ENCODE measurements at places on chromosomes 16 and 17.

DNA sequence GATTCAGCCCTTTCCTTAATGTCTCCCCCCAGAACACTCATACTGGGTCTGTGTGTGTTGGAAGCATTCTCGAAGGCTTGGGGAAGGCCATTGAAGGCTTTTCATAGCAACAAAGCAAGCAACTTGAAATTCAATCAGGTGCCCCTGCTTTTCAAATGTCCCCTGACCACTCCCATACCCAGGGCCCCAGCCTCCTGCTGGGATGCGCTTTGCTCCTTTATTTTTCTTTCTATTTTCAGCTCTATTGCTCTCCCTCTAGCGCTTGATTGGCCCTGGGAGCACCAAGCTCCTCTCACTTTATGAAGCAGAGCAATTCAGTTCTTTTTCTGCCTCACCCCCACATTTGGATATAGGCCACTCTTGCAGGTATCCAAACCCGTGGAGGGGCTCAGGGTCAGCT lies 92.0 kb downstream of the WSCD1 start:
- no peak for DNase-seq

- DNase-seq, result no peak
These were observed 31.3 kb upstream of the C17orf78 start for GRCh38 chr17:37344519-37344918.

DNA sequence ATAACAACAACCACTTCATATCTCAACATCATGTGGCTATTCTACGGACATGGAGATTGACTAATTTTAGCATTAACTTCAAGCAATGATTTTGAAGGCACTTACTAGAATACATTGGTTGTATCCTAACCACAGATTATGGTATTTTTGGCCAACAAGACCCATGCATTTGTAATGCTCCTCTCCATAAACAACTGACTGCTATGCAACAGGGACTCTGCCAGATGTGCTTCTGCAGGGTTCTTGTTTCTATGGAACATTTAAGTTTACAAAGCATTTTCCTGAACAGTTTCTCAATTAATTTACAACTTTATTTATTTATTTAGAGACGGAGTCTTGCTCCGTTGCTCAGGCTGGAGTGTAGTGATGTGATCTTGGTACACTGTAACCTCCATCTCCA lies 178.0 kb downstream of the PARN start:
- no peak for DNase-seq

GRCh38 chr17:59366773-59367656 lies 35.6 kb downstream of the YPEL2 start:
- no peak for DNase-seq

GRCh38 chr16:30527635-30528178 lies 1.3 kb upstream of the ZNF768 start:
- DNase-seq, result no peak

- no peak for DNase-seq
These were observed 586 bp downstream of the MEAK7 start for GRCh38 chr16:84503751-84504395.

DNA sequence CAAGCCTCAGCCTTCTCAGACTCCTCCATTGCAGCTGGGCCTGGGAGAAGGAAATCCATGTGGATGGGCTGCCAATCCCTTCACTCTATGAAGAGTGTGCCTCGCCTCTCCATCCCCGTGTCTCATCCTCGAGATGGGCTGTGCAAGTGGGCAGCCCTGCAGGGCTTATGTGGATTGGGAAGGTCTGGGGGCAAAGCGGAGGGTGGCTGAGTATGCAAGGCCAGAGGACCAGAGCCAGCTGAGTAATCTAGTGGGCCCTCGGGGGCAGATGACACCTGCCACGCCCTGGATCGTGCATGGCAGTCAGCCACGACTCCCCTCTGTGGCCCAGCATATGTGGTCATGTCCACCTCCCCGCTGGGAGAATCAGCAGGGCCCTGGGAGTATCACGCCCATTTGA lies 78.9 kb downstream of the IRX5 start:
- no peak for DNase-seq

DNA sequence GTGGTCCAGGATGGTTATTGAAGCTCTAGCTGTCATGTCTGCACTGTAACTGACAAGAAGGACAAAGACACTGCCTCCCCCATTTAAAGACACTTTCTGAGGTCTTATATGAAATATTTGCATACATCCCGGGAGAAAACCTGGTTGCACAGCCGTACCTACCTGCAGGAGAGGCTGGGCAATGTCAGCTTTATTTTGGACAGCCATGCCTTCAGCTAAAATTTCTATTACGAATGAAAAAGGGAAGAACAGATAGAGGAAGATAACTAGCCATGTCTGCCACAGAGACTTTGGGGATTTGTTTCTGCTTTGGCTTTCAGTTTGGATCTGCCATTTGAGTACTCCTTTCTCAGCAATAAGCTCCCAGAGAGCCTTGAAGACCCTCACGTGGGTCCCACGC lies 19.0 kb downstream of the SLC7A6 start:
- DNase-seq, result no peak

DNA sequence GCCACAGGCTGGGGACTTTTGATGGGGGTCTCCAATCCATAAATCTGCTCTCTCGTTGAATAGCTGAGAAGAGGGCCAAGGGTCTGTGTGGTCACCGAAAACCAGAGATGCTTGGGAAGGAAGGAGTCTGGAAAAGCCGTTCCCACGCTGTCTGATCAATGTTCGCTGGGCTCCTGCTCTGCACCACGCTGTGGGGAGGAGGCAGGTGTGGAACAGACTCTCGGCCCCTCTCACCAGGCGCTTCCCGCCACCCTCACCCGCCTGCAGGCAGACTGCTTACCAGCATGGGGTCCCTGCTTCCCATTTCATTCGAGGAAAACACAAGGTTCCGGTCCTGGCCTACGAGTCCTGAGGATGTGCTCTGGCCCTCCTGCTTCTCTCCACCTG lies 702 bp upstream of the ALDH3A1 start:
- no peak for DNase-seq

- DNase-seq, result no peak
These were observed 1568.1 kb upstream of the GOT2 start for GRCh38 chr16:60302261-60302660.

- no peak for DNase-seq
These were observed 29.9 kb downstream of the PARN start for GRCh38 chr16:14600164-14600563.

DNA sequence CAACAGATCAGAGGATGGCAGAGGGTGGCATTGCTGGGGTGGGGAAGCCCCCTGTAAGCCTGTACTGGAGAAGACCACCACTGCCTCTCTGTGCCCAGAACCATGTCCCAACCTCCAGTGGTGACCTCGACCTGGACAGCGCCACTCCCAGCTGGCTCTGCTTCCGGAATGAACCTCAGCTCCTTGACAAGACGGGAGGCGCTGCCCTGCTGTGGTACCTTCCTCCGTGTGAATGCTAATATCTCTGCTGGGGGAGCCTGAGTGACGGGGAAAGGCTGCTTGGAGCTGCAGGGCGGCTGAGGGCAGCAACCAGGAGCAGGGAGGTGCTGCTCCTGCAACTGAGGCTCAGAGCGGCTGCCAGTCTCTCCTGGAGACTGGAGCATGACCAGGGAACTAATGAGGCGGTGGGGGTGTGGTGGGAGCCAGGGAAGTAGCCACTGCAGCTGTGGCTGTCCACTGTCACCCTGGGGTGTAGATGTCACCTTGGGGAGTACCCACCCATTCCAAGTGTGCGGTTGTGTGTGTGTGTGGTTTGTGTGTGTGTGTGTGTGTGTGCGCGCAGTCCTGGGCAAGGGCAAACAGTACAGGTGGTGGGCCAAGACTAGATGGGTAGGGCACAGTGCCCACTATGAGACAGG lies 6.2 kb downstream of the PRCD start:
- no peak for DNase-seq

GRCh38 chr17:37562016-37562745 lies 47.0 kb downstream of the SYNRG start:
- no peak for DNase-seq

DNA sequence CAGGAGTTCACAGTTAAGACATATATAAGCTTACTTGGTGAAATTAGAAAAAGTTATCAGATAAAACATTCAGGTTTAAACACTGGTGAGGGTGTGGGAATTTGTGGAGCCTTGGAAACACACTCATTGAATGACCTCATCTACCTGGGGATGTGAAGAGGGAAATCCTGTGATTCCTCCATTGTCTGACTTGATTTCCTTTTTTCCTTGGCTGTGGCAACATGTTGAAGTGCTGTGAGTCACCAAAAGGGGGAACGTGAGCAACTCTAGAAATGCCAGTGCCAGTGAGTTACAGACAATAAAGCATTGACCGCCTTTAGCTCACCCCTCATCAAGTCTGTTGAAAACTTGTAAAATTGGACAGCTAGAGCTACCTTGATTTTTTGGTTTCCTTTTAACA lies 1.8 kb downstream of the HMOX2 start:
- no peak for DNase-seq

DNA sequence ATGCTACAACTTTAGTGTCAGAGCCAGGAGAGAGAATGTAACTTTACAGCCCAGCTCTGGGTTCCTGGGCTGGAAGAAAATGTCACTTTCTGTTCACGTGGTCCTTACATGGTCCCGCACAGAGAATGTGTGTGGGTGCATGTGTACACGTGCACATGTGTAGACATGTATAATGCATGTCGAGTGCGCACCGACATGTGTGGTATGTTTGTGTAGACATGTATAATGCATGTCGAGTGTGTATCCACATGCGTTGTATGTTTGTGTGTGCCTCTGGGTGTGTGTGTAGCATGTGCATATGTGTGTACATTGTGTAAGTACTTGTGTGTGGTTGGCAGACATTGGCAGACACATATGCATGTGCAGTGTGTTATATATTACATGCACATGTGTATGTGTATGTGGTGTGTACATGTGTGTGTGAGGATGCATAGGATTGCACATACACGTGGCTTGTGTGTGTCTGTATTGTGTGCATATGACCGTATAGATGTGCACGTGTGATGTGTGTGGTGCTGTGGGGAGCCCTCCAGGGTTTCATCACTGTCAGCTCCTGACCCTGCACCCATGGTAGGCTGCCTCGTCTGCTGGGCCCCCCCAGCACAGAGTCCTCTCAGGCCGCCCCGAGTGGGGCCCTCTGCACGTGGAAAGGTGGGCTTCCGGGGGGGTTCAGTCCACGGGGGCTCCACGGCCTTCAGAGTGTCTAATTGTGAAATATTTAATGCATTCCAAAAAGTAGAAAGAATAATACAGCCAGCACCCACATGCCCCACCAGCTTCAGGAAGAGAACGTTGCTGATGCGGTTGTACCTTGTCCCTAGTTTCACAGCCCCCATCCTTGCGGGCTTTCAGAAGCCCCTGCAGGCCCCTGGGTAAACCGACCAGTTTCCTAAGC lies 214.2 kb upstream of the GSE1 start:
- peak; percentile 4 for DNase-seq

DNA sequence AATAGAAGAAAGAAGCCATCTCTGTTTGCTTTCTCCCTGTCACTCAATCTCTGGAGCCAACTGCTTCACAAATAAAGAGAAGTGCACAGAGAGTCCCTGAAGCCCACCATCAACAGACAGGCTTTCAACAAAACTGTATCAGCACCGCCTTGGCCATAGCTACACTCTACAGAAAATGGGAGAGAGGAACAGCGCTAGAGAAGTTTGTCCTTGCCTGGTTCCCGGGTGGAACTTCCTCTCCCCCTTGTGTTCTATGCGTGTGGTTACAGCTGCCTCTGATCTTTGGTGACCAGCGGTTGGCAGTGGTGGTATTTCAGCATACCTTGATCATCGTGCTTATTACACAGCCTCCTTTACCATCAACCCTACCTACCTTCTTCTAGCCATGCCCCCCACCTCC lies 91.4 kb upstream of the CCL2 start:
- no peak for DNase-seq

GRCh38 chr16:8486985-8487384 lies 103.3 kb downstream of the TMEM114 start:
- DNase-seq, result no peak

DNA sequence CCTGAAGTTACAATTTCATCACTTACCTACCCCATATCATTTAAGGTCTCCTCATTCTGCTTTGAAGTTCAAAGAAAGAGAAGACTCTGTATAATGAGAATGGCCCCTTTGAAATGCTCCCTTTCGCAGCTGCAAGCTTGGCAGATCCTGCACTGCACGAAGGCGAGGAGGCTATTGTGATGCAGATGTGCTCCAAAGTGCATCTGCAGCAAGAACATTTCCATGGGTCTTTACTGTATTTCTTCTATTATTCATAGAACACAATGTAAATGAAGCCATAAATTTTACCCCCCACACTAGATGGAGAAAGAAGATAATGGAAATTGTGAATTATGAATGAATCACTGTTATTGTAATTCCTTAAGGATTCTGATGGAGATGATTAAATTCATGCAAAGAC lies 178.7 kb downstream of the CHD9NB start:
- no peak for DNase-seq

DNA sequence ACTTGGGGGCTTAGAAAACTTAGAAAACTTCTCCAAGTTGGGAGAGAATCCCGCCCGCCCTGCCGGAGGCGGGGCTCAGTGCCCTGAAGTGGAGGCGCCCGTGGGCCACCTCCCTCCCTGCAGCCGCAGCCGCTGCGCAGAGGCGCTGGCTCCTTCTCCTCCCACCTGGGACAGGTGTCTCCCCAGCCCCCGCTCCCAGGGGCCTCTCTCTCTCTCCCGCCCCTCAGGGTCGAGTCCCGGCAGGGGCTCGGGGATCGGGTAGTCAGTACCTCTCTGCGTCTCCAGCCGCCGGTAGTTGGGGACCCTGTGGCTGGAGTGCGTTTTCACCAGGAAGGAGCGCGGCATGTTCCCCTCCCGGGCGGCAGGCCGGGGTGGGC lies 257 bp downstream of the SNAI3 start:
- peak; percentile 44 for DNase-seq

DNA sequence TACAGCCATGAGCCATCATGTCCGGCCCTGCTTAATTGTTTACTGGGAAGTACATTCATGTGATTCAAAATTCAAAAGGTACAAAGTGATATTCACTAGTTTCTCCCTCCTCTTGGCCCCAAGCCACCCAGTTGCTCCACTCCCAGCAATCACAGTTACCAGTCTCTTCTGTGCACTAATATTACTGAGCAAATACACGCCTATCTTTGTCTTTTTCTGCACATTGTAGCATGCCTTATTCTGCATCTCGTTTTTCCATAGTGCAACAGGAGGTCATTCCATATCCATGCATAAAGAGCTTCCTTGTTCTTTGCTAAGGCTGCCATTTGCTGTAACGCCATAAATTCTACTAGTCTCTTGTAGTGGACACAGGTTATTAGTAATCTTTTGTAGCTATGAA lies 2.2 kb upstream of the ALOX15 start:
- DNase-seq, result no peak

- DNase-seq, result no peak
These were observed 193.5 kb downstream of the WWOX start for GRCh38 chr16:78292844-78293380.
